Esophagus mucosa (tissue), 1 donor: ENCODE measurements at places on chromosomes 1 and 21. TPM values are rescaled to one million over a fixed set of nuclear protein-coding genes. Genes with fewer than 3 reads are reported as not detected.

DNA sequence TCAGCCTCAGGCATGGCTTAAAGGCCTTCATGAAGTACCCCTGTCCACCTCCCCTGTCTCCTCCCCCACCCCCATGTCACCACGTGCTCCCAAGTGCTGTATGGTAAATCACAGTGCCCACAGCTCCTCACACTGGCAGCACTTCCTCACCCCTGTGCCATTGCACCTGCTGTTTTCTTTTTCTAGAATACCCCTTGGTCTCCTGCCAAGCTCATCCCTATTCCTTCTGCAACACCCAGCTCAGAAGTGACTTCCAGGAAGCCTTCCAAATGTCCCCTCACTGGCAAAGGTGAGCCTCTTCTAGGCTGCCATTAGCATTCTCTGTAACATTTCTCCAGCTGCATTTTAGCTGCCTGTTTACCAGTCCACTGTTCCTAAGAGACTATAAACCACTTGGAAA is 9.4 kb downstream of the AKNAD1 start:
- ATAC-seq: no peak

- ATAC-seq: no peak
These were observed 1012.7 kb downstream of the ADGRL2 start for GRCh38 chr1:82813386-82813785.

Gene OVAAL
- not detected for total RNA-seq

Gene EVA1C
- total RNA-seq: 23.8 TPM
